Heart right ventricle (tissue), 16 donors: ENCODE measurements at places on chromosomes 4 and X. TPM values are rescaled to one million over a fixed set of nuclear protein-coding genes. Genes with fewer than 3 reads are reported as not detected.
A peak's percentile ranks its signal among the peaks of the same experiment; 100 is the strongest.

The SEC24B gene
- total RNA-seq, result 29.5 TPM

The DCHS2 gene
- total RNA-seq, result not detected

The ACOT9 gene
- 54.3 TPM for total RNA-seq

The GPR119 gene
- not detected for total RNA-seq

The MAGEB4 gene
- total RNA-seq, result not detected

DNA sequence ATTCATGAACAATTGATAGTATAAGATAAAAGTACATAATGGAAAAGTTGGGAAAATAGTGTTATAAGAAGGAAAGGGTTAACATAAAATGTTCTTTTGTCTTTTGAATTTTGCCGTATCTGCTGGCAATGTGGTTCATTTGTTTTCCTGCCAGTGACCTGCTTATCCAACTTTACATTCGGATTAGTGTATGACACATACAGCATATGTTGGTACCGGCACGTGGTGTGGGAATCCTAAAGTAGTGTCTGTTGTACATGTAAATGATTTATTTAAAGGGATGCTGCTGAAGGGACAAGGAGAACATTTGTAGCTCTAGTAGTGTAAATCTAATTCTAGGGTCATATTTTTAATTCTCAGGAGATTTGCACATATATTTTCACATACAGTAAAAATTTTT lies 11.5 kb downstream of the RAB9A start:
- no peak for DNase-seq

GRCh38 chrX:130915302-130915701 lies 12.3 kb upstream of the ENOX2 start:
- no peak for DNase-seq

DNA sequence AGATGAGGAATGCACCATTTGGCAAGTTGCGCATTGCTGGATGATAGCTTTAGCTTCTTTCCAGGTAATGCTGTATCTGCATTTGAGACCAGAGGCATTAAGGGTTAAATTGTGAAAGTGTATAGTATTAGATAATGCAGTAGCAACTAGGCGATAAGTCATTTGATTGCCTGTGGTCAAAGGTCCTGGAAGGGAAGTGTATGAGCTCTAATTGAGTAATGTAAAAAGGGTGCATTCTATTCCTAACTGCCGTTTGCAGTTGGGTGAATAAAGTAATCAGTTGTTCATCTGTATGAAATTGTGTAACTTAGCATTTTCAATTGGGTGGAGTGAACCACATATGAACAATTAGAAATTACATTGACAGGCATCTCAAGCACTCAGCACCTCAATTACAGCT lies 54.5 kb upstream of the WDR1 start:
- no peak for DNase-seq

GRCh38 chrX:638482-639131 lies 8.0 kb downstream of the SHOX start:
- DNase-seq, result no peak

GRCh38 chr4:2963966-2964471 lies 648 bp downstream of the GRK4 start:
- no peak for DNase-seq

GRCh38 chr4:10667701-10668326 lies 16.8 kb downstream of the CLNK start:
- DNase-seq, result no peak

DNA sequence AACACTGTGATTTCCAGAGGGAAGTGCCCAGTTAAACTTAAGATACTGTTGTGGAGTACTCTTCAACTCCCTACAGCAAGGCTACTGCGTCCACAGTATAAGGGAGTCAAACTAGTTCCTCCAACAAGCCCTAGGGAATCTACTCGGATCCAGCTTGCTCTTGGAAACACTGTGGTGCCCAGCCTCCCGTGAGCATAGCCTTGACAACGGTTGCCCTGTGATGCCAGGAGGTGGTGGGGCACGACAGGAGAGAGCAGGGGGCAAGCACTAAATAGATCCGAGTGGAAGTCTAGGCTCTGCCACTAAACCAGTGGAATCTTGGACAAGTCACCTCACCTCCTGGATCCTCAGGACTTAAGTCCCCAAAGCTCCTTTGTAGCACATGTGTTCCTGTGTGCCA lies 45.6 kb downstream of the SMC1A start:
- DNase-seq, result no peak

DNA sequence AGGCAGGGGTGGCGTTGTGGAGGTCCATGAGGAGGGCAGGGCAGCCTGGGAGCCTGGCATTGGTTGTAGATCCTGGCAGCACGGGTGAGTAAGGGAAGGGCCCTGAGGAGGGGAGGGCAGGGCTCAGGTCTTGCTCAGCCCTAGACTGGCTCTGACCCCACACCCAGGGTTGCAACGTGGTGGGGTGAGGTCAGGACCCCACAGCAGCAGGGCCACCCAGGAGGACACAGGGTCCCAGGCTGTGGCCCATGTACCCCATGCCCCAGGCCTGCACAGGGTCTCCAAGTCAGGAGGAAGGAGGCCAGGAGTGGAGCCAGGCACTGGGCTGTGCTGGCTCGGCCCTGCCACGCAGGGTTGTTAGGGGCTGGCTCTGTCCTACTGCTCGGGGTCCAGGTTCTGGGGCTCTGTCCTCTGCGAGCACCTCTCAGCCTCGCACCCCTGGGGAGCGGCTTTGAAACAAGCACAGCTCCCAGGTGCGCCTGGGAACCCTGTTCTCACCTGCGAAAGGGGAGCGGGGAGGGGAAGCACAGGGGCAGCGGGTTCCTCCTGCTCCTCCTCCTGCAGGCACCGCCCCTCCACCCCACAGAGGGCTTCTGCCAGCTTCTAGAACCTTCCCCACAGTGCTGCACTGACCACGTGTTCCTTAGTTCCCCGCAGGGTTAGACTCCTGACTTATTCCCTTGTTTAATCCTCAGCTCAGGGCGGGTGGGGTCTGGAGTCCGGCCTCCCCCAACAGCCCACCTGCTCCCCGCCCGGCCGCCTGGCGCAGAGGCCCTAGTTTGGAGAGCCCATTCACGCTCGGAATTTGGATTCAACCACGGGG lies 20.4 kb downstream of the MSANTD1 start:
- DNase-seq, result no peak

DNA sequence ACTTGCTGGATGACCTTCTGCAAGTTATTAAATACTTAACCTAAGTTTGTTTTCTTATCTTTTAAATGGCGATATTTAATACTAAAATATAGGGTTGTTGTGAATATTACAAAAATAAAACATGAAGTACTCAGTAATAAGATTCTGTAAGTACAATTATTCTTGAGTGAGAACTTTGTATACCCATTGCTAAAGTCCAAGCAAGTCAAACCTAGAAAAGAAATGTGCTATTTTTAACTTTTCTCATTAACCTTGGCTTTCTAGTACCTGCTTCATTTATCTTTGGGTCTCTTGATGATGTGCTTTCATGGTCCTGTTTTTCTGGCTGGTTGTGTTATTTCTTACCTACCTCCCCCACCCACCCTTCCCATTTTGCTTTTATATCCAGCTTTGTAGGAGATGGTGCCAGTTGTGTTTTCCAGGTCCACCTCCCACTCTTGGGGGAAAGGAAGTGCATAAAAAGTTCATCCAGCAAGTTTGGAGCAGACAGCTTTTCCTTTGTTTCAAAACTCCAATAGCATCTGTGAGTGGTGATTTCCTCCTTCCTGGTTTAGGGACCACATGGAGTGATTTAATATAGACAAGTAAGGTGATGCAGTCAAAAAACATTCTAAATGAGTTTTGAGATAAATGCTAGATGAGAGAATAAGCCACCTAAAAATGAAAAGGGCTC lies 7.5 kb upstream of the CXCL8 start:
- no peak for DNase-seq

- DNase-seq, result no peak
Measured at GRCh38 chrX:107935200-107935599, 47.0 kb downstream of the TEX13B start.

GRCh38 chrX:155028877-155029291 lies 2.2 kb downstream of the FUNDC2 start:
- DNase-seq, result no peak

DNA sequence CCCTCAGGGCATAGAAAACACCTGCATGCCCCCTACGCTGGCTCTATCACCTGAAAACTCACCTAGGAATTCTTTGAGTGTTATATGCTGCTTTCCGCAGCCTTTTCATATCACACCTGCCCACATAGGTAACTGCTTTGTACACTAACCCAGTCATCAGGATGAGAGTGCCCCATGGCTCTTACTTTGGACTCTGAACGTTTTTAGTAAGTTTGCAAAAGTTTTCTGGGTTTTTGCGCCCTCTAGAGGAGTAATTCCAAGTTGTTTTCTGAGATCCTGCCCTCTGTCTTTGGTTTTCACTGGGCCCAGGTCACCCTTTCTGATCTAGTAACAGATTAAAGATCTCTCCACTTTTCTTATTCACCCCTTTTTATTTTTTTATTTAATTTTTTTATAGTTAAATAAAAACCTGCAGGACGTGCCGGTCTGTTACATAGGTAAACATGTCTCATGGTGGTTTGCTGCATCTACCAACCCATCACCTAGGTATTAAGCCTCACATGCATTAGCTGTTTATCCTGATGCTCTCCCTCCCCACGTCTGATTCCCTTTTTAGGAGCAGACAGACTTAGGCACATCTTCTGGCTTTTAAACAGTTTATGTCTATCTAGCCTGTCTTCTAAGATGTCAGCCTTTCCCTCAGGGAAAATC lies 139.2 kb downstream of the NWD2 start:
- DNase-seq, result no peak

GRCh38 chr4:57234252-57234775 lies 124.1 kb upstream of the IGFBP7 start:
- no peak for DNase-seq

GRCh38 chrX:19245711-19246269 lies 97.9 kb upstream of the PDHA1 start:
- DNase-seq, result no peak

DNA sequence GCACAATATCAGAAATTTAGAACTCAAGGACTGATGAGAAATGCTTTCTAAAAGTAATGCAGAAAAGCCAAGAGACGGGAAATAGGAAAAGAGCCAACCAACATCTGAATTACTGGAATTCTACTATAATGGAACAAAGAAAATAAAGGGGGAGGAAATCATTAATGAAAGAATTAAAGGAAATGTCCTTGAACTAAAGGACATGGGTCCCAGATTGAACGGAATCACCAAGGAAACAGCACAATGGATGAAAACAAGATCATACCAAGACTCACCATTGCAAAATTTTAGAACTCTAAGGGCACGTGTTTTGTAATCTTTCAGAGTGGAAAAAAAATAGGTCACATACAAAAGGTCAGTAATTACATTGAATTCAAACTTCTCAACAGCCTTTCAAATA lies 35.9 kb downstream of the HPGDS start:
- DNase-seq, result no peak

DNA sequence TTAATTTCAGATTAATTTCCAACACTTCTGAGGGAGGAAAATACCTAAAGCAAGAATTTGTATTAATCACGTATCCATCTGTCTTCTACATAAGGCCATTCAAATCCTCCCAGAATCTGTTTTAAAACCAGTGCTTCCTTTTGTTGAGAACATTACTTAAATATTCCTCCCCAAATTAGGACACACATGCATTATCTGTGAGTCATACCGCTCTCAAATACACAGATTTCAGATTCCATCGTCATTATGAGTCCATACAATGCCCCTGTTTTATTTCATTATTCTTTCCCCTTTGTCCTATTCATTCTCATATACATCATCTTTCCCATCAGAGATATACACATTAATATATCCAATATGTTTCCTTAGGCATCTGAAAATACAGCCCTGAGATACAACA lies 57.3 kb upstream of the PRSS12 start:
- DNase-seq, result no peak

DNA sequence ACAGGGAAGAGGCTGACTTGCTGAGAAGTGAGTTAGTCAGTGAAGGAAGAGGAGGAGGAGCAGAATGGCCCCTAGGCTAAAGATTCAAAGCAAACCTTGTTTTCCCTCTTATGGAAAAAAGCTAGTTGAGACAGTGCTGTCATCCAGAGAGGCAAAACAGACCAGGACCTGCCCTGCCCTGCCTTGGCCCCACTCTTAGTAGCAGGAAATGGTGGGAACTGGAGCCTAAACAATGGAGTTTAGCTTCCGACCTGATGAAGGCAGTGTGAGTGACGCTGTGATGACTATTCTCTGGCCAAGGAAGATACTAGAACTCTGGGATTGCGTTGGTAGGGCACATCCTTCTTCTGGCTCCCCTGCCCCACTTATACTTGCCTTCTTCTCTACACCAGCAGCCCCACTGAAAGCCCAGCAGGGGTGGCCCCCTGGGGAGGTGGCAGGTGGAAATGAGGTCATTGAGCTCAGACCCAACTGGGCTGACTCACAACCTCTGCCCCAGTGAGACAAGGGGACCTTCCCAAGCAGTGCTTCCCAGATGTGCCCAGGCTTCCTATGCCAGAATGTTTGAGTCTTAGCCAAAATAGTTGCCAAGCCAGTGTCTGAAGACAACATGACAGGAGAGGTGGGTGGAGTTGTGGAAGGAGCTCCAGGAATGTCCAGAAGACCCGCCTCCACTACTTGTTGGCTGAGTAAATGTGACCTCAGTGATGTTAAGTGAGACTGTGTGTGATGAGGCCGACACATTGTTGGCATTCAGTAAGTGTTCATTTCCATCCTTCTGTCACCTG lies 38.8 kb downstream of the MSN start:
- DNase-seq, result peak; percentile 22

DNA sequence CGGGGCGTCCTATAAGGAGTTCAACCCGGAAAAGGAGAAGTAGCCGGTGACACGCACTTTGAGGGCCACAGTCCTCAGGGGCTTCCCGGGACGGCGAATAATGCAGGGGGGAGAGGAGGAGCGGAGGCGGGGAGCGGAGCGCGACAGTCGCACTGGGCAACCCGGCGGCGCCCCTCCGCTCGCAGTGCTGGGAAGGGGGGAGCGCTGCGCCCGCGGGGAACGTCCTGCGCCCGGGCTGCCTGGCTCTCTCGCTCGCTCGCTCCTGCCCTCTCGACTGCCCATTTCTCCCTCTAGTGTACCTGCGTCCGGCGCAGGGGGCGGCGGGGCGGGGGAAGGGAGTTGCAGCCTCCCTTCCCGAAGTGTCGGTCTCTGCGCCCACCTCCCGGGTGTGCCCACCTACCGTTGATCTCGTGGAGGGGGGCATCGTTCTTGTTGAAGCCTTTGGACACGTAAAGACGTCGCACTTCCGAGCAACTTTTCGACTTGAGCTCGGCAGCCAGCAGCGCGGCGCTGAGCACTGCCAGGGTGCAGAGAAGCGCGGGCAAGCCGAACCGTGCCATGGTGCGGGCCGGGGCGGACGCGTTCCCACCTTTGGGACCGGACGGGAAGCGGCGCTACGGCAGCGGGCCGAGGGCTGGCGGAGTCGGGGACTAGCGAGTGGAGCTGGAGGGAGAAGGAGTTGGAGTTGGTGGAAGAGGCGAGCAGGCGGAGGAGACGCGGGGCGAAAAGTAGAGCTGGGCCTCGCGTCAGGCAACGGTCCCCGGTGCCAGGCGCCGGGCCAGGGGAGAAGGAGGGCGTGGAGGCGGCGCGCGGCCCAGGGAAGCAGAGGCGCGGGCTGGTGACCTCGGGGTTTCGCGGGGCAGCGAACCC lies 648 bp downstream of the GPC4 start:
- peak; percentile 31 for DNase-seq

DNA sequence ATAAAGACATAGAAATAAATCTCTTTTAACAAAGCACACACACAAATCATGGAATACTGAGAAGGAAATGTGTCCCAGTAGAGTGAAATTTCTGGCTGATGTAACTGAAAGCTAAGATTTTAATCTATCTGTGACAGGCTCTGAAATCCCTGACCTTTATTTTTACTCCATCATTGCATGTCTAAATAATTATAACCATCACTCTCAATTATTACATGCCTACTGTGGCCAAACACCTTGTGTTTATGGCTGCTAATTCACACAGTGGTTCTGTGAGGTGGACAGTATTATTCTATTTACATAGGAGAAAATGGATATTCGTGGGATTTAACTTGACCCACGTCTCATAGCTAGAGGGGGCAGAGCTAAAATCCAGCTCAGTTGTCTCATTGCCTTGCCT lies 438.1 kb downstream of the TLL1 start:
- DNase-seq, result no peak

- no peak for DNase-seq
Measured at GRCh38 chr4:23614284-23614892, 275.5 kb downstream of the PPARGC1A start.
